Activated CD4-positive, alpha-beta T cell treated with anti-CD3 and anti-CD28 coated beads, Interleukin-2, amount 50 U/mL, for 1 hour (primary cell): ENCODE measurements at places on chromosomes 6 and 20.

DNA sequence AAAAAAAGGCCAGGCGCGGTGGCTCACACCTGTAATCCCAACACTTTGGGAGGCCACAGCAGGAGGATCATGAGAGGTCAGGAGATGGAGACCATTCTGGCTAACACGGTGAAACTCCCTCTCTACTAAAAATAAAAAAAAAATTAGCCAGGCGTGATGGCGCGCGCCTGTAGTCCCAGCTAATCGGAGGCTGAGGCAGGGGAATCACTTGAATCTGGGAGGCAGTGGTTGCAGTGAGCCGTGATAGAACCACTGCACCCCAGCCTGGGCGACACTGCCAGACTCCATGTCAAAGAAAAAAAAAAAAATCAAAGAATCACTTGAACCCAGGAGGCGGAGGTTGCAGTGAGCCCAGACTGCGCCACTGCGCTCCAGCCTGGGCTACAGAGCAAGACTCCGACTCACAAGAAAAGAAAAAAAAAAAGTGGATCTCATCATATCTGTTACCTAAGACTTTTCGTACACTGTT is 4.2 kb downstream of the RBM39 start:
- no peak for DNase-seq

DNA sequence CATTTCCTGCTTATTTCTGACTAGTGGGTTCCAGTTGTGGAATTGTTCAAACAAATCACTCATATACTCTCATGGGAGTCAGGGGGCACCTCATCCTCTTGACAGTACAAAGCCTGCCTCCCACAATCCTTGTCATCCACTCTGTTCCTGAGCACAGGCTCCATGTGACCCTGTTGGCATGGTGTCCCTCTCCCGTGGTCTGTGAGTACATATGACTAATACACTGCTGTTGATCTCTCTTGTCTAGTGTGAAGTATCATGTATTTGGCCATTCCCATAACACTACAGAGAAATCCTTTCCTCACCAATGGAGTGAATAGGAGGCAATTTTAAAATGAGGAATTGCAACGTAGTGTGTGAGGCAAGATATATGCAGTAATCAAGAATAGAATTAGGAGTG is 185.3 kb downstream of the OGFRL1 start:
- no peak for DNase-seq

- no peak for DNase-seq
Measured at GRCh38 chr6:63537959-63538300, 34.4 kb upstream of the LOC128125822 start.

DNA sequence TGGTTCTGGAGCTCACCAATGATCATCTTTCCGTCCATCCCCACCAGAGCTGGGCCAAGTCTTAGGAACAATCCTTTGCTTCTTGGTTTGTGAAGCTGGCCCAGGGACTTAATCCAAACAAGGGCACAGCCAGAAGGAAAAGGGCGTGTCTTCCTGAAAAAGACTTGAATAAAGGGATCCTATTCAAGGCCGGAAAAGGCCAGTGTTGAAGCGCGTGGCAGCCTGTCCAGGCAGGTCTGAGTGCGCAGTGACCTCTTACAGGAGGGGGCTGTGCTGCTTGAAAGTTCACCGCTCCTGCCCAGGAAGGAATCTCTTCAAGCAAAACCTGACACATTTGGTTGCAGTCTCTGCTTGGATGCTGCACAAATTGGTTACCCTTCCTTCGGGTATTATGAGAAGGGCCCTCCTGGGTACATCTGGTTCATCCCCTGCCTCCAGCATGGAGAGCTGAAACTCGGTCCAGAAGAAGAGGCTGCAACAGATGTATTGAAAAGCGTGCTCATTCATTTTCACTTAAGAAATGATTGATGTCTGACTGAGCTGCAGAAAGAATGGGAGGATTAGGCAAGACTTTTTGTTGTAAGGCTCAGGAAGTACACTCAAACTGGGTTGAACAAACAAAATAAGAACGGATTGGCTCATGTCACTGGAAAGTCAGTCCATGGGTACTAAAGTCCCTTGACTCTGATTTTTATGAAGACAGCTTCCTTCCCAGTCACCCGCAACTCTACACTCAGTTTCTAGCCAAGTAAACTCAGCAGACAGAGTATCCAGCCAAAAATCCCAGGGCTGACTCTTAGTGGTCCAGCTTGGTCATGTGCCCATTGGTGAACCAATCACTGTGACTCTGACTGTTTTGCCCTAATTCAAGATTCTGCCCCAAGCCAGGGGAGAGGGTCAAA is 136.3 kb downstream of the TFAP2C start:
- DNase-seq: no peak

GRCh38 chr20:35661053-35661452 is 3.6 kb downstream of the CPNE1 start:
- DNase-seq: no peak

DNA sequence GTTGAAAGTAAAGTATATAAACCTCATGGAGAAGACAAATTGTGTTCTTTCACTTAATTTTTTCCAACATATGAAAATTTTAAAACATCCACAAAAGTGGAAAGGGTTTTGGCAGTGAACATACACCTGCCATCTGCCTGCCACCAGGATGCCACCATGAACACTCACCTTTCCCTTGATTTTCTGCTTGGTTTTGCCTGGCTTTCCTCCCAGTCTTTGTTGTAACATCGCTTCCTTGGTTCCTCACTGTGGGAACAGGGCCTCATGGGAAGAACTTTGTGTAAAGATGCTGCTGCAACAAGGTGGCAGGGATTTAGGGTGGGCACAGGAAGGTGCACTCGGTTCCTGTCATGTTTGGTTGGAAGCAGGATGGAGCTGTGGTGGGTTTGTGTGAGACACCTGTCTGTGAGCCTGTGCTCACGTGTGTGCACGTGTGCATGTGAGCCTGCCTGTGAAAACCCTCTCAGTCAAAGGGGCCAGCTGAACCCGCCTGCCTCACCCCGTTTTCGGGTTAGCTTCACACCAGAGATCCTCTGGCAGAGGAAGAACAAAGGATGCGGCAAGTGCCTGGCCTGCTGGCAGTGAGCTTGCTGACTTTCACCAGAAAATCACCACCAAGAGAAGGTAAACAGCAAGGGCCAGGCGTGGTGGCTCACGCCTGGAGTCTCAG is 11.0 kb upstream of the RBM38 start:
- DNase-seq: no peak

DNA sequence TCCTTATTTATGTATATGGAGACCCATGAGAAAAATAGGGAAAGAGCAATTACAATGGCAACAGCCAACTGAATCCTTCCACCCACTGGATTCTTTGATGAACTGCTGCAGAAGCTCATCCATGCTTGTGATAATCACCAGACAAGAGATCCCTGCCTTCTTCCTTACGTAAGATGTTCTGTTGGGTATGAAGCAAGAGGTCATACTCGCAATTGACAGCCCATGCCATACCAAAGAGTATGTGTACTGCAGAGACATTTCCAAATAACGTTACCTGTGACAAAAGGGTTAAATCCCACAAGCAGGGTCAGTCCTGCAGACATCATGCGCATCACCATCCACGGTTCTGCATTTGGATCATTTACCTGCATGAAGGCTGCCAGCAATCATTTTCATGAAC is 27.8 kb downstream of the ELOVL5 start:
- no peak for DNase-seq

DNA sequence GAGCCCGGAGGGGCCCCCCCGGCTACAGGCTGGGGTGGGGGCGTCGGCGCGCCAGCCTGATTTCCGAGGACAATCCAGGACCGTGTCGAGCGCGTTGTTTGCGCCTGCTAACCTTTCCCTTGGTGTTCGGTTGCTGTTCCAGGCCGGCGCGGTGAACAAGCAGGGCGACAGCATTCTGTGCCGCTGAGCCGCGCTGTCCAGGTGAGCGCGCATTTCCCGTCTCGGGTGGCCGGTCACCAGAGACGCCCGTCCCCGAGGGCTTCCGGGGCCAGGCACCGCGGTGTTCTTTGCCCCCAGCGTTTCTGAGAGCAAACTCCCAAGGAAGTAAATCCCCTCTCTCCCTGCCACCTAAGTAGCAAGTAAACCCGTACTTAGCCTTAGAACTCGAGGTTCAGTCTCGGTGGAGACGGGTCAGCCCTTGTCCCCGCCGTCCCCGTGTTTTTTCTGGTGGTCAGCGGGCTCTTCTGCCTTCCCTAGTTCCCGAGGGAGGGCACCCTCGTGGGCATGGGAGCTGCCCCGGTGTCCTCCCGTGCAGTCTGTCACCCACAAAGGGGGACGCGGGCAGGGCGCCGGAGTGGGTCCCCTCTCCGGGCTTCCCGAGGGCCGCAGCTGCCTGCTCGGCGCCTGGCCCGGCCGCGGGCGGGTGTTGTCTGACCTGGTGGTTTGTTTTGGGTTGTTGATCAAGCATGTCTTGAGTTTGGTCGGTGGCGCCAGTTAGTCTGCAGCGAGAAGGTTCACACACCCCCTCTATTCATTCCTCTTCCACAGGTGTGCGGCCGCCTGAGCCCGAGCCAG is 1.5 kb downstream of the ID4 start:
- DNase-seq: no peak

- no peak for DNase-seq
Measured at GRCh38 chr6:20696676-20697075, 162.4 kb downstream of the CDKAL1 start.

DNA sequence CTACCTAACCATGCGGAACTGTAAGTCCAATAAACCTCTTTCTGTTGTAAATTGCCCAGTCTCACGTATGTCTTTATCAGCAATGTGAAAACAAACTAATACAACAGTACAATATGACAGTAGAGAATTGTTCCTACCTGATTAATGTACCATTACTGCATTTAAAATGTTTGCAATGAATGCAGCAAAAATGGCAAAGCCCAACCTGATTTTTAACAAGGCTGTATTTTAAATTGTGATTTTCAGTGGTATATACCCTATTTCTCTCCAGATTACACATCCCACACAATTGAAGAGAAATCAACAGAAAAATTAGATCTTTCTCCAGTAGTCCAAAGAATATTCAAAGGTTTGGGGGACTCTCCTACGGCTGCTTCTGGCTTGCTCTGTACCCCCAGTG is 3.3 kb upstream of the PCSK2 start:
- DNase-seq: no peak

DNA sequence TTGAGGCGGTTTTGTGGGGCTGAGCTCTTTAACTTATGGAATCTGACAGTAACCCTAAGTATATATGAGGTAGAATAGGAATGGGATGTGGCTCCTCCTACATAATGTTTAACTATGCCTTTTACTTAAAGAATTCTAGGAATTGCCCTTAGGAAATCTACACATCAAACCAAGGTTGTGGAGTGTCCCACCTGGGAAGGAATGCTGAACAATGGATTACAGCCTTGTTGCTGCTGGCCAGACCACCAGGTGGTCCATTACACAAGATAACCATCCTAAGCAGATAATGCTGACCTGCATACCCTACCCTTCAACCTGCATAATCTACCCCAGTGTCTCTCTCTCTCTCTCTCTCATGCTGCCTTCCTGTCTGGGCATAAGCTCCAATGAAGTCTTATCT is 35.0 kb upstream of the SLC22A16 start:
- no peak for DNase-seq

GRCh38 chr6:120214088-120214499 is 864.5 kb upstream of the MAN1A1 start:
- no peak for DNase-seq

DNA sequence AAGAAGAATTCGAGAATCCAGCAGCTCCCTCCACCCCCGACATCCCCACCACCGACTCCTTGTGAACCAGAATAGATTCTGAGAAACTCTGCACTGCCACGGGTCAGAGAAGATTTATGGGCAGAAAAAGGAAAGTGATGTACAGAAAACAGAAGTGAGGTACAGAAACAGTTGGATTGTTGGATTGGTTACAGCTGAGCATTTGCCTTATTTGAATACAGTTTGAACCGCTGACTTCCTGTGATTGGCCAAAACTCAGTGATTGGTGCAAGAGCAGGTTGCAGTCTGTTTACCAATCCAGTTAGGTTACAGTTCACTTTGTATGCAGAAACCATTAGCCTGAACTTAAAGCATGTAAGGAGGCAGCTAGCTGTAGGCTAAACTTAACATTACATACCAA is 131.2 kb upstream of the HDDC2 start:
- no peak for DNase-seq

DNA sequence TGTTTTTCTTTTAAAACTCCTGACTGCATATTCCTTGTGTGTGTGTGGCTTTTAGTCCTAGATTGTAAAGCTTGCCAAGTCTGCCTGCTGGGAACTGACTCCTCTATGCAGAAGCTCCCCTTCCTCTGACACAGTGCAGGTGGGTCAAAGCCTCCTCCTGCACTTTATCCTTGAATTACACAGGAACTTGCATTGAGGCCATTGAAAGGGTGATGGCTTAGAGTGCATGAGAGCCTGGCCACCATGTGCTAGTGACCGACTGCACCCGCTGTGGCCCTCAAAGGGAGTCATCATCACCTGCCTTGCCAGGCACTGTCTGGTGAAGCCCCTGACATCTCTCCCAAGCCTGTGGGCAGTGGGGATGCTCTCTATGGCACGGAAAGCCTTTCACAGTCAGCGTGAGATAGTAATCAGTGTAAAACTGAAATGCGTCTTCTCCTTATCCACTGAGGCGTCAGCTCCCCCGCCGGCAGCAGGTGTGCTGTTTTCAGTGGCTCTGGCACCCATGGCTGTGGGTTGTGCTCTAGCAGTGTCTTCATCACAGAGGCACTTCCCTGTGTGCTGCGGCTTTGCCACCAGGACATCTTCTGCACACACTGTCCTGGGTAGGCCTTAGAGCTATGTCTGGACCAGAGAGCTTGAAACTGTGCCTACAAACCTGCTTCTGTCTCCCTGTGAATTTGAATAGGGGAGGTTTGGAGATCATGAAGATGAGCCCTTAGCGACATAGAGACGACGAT is 87.9 kb downstream of the THBS2 start:
- DNase-seq: no peak

DNA sequence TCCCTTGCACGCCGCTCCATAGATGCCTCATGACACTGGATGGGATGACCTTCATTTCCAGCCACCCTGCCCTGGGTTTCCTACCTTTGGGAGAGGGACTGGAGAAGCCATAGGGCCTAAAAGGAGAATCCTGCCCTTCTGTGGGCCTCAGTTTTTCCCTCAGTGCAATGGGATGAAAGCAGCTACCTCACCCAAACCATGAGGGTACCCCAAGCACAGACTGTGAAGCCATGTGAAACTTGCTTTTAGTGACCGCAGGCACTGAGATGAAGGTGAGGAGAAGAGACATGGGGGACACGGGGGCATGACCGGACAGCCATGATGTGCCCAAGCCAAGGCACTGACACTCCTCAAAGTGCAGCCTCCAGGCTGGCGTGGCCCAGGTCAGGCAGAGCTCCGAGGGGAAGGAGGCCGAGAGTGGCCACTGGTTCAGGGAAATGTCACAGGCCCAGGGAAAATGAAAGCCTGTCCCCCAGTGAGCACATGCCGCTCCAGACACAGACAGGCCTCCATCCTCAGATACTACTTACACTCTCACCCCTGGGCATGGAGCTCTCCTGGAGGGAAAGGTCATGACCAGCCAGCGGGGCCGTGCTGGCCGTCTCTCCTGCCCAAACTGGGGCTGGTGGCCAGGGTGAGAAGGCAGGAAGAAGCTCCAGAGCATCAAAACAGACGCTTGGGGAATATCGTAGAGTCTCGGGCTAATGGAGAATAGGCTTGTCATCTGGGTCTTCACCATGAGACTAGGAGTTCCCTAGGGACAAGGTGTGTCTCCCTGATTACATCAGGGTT is 116.2 kb downstream of the GRM4 start:
- DNase-seq: no peak

- peak; percentile 36 for DNase-seq
Measured at GRCh38 chr6:41705996-41706835, 29.2 kb downstream of the TFEB start.
